ENCODE measurements at places on chromosomes 11 and 22. TPM values are rescaled to one million over a fixed set of nuclear protein-coding genes. Genes with fewer than 3 reads are reported as not detected.

DNA sequence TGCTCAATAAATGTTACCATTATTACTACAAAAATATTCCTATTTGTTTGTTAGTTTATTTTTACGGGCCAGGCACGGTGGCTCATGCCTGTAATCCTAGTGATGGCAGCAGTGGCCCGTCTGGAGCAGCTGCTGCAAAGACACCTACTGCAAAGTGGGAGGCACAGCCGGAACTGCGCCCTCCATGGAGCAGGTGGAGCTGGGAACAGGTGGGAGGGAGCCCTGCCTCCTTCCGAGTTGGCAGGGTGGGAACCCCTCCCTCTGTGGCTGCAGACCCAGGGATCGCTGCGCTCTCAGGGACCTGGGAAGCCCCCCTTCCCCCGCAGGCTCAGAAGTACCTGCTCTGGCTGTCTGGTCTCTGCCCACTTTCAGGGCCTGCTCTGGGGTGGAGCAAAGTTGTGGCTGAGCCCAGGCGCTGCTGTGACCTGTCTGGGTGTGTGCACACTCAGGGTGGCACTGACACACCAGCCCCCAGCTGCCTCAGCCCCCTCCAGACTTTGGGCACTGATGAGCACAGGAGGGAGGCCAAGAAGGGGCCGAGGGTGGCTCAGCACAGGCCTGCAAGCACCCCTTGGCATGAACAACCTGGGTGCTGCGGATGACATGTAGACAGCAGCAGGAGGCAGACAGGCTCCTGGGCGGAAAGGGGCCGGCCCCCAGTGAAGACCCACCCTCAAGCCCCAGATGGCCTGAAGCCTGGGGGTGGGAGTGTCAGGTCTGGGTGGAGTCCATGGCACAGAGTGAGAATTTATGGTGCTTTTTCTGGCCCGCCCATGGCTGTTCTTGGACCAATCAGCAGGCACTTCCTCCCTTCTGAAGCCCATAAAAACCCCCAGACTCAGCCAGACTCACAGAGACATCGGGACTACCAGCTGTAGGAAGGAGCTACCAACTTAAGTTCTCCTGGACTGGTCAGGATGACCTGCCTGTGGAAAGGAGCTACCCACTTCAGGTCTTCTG lies 103.7 kb upstream of the CLMP start:
- DNase-seq, result no peak

DNA sequence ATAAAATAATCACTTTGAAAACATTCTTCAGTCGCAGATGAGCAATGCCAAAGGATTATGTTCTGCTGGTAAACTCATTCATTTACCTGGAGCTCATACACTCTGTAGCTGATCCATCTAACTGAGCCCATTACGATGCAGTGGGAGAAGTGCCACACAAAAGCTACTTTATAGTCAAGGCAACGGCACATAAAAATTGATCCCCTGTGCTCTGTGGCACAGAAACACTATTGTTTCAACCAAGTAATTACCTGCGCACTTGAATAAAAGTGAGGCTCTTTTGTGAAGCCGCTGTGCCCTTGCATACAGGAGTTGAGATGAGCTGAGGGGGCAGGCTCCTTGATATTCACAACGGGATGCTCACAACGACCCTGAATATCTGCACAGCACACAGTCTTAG lies 7.2 kb downstream of the DKK3 start:
- DNase-seq, result no peak

DNA sequence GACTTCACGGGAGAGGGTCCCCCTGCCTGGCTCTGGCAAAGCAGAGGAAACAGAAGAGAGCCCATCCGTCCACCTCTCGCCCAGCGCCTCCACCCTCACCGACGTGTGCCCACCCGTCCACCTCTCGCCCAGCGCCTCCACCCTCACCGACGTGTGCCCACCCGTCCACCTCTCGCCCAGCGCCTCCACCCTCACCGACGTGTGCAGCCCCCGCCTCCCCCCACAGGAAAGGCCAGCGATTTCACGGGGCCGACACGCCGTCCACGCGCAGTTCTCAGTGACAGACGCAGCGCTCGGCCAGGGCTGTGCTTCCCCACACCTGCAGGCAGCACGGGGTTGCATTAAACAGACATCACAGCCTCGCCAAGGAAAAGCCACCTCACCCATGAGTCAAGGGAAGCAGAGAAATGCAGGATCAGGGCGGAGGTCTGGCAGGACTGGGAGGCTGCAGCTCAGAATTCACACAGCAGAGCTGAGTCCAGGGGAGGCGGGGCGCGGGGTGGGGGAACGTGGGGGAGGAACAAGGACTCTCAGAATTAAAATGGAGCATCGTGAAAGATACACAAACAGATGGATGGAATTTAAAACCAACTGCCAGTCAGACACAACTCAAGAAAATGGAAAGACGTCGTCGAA lies 377.7 kb downstream of the BRD1 start:
- no peak for DNase-seq

- no peak for DNase-seq
Measured at GRCh38 chr11:13376838-13377237, 86.2 kb downstream of the BTBD10 start.

The BEST1 gene
- 0.62 TPM for total RNA-seq

GRCh38 chr11:83801799-83802198 lies 515.6 kb upstream of the CCDC90B start:
- no peak for DNase-seq

DNA sequence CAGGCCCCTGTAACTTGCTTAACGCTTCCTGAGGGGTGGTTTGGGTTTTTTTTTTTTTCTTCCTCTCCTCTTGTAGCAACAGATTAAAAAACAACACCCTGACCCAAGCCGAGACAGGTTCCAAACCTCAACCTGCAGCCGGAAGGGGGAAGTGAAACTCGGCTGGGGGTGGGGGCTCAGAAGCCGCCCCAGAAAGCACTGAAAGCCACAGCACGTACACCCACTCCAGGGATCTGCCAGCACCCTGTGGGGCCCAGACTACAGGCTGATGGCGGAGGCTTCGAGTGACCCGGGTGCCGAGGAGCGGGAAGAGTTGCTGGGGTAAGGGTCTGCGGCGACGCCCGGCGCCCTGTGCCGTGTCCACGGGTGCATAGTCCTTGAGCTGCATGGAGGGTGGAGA lies at the start of gene LSP1:
Gene LSP1 (plus strand): TSS at position 208 of the 400 bp plus-strand sequence. CDS start 61 bp downstream, at position 269.
- DNase-seq, result no peak

DNA sequence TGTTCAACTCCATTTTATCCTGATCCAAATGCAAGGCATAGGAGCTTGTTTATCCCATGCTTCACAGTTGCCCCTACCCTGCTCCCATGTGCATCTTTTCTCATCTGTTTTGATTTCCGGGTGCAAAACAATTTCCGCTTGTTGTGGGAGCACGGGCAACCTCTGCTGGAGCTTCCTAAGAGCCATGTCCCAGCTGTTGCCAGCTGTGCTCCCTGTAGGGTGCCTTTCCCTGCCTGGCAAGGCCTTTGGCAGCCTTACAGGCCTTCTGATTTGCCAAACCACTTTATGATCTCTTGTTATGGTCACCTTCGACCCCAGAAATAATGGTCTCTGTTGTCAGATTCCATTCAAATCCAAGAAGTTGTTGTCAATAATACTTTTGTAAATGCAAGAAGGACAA lies 1038.5 kb downstream of the OPCML start:
- DNase-seq, result peak; percentile 13

GRCh38 chr11:110312670-110313069 lies 16.3 kb upstream of the RDX start:
- DNase-seq, result no peak

- DNase-seq, result peak; percentile 53
Measured at GRCh38 chr11:396511-396947, 2.5 kb downstream of the PKP3 start.

The OR52E5 gene
- not detected for total RNA-seq

- no peak for DNase-seq
Measured at GRCh38 chr11:116990061-116990473, 108.2 kb downstream of the SIK3 start.

- no peak for DNase-seq
Measured at GRCh38 chr11:72513411-72513810, 79.1 kb upstream of the CLPB start.

The IL17REL gene
- not detected for total RNA-seq

GRCh38 chr11:2287091-2287490 lies 14.6 kb downstream of the C11orf21 start:
- no peak for DNase-seq

GRCh38 chr11:85663080-85663752 lies 1.7 kb downstream of the CREBZF start:
- no peak for DNase-seq

DNA sequence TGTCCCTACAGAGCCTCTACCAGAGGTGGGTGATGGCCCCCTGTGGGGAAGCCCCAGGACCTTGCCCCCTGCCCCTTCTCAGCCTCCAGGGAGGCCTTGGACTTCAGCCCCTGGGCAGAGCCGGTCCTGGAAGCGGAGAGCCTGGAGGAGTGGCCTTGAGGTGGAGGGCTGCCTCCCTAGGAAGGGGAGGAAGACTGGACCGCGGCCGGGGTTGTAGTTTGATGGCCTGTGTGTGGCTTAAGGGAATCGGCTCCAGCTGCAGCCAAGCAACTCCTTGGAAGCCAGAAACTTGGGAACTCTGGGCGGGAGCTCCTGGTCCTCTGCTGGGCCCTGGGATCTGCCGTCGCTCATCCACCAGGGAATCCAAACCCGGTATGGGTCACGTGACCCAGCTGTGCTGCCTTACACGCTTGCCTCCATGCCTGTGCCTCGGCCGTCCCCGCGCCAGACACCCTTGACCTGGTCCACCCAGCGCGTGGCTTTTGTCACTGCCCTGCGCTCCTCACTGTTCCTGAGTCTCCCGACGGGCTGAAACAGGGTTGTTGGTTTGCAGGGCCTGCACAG lies 23.5 kb upstream of the ARHGAP8 start:
- DNase-seq, result no peak

DNA sequence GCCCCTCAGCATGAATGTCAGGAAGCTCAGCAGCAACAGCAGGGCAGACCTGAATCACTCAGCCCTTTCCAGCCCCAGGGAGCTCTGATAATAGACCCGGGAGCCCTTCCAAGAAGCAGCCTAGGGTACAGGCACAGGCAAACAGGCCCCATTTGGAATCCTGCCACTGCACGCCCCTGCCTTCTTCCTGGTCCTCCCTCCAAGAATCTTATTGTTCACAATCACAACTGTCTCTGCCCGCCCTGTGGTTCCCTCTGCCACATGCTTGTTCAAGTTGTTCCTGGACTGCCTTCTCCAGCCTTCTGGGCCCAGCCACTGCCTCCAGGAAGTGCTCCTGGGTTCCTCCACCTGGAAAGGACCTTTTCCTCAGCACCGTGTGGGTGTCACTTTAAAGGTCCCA lies 54.6 kb downstream of the LRRC32 start:
- no peak for DNase-seq

DNA sequence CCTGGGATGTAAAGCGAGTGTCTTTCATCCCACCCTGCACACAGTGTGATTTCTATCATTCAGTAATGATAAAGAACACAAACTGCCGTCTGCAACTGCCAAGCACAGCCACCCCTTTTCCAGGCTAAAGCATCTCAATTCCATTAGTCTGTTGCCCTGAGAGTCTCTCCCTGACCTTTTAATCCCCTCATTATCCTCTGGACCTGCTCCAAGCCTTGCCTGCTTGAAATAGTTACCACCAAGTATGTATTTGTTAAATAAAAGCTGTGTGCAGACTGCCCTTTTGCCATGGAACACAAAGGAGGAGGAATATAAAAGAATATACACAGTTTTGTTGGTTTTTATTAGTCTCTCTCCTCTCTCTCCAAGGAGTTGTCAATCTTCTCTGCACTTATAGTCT lies 13.0 kb downstream of the GRAP2 start:
- DNase-seq, result no peak

DNA sequence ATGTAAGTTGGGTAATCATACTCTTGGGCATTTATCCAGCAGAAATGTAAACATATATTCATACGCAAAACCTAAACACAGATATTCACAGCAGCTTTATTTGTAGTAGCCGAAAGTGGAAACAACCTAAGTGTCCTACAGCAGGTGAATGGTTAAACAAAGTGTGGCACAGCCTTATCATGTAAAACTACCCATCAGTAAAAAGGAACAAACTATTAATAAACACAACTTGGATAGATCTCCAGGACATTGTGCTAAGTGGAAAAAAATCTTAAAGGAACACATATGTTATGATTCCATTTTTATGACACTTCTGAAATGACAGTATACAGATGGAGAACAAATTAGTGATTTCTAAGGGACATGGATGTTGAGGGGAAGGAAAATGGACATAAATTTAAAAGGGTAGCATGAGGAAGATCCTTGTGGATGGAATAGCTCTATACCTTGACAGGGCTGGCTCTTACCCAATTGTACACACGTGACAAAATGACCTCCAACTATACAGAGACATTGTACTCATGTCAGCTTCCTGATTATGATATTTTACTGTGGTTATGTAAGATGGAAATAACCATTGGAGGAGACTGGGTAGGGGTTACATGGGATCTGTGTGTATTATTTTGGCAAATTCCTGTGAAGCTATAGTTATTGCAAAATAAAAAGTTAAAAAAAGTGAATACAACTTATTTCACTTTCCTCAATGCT lies 15.4 kb downstream of the ANO5 start:
- no peak for DNase-seq

DNA sequence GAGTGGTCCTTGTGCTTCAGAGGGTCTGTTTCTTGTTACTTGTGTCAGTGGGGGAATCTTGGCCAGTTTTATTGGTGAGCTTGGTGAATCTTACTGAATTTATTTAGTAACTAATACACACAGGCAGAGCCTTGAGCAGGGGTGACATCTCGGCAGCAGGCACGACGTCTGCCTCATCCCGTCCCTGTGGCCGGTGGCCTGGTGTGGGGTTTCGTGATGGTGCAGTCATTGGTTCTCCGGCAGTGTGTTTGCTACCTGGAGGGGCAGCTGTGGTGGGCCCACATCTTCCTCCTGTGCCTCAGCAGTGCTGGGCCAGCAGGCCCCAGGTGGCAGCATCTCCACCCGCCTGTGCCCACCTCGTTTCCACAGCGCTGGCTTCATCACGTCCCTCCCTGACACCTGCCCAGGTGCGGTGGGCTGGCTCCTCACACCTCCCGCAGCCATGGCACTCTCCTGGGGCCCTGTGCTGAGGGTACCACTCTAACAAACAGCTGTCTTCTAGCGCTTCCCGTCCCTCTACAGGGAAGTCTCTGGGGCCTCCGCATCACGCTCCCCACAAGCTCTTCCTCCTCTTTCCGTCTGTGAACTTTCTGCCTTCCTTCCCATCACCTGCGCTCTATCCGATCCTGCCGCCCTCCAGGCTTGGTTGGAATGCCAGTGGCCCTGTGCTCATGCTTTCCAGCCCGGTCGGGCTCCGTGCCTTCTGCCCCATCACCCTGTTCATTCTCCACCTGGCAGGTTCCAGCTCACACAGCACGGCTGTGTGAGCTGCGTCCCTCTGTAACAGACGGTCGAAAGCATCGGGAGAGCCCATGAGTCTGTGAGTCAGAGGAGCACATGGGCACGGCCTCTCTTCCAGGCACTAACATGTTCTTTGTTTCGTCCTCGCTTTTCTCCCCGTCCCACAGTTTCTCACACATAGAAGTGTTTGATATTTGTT lies 203.4 kb downstream of the TBC1D22A start:
- no peak for DNase-seq

All from H4 (cell line).